ENCODE measurements at places on chromosomes 12 and 14. TPM values are rescaled to one million over a fixed set of nuclear protein-coding genes. Genes with fewer than 3 reads are reported as not detected.

The PTGDR gene
- total RNA-seq: 112 TPM

The LETMD1 gene
- 58.2 TPM for total RNA-seq

GRCh38 chr12:63967358-63968145 lies 123.1 kb downstream of the SRGAP1 start:
- no peak for DNase-seq

DNA sequence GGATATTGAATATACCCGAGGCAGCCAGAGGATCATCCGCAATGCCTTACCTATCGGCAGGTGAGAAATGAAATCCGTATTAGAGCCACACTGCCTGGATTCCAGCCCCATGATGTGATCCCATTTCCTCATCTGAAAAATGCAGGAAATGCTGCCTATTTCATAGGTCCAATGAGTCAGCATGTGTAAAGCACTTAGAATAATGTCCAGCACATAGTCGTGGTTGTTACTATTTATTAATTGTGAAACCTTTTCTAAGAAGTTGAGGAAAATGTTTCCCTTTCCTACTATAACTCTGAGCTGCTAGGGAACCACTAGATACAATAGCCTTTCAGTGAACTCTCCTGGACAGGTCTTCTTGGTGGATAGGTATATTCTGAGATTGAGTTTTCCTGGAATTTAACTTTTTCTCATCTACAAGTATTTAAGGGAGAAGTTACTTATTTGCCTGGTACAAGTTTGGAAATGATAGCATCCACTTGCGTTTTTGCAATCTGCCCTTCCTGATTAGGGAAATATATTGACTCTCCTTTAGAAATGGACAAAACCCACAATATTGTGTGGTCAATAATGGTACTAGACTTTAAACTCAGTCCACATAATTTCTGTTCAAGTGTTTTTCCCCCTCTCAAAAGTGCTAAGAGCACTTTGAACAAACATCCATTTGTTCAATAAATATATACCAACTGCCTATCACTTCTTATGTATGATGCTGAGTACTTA lies 12.2 kb downstream of the POLR3B start:
- no peak for DNase-seq

The MORN3 gene
- 7.6 TPM for total RNA-seq

The KRT78 gene
- not detected for total RNA-seq

DNA sequence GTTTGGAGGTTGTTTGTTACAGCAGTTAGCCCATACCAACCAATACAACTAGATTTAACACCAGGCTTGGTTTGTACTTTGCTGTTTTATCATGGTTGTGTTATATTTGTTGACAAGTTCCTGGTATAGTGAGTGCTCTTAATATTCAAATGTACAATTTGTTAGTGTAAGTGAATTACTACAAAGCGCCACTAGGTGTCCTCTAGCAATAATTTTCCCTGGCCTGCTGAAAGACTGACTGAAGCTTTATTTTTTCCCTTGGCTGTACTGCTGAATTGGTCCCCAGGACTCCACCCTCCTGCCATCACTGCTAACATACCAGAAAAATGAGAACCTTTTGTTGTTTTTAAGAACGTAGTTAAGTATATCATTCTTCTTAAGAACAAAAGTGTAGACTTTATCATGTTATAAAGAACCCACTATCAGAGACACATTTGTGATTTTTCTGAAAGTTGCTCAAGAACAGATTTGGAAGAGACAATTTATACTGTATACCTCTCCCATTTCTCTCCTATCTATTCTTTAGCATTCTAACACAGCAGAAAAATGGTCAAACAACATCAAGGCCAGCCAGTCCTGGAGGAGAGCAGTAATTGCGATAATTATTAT lies 75.3 kb upstream of the FAR2 start:
- peak; percentile 65 for DNase-seq

DNA sequence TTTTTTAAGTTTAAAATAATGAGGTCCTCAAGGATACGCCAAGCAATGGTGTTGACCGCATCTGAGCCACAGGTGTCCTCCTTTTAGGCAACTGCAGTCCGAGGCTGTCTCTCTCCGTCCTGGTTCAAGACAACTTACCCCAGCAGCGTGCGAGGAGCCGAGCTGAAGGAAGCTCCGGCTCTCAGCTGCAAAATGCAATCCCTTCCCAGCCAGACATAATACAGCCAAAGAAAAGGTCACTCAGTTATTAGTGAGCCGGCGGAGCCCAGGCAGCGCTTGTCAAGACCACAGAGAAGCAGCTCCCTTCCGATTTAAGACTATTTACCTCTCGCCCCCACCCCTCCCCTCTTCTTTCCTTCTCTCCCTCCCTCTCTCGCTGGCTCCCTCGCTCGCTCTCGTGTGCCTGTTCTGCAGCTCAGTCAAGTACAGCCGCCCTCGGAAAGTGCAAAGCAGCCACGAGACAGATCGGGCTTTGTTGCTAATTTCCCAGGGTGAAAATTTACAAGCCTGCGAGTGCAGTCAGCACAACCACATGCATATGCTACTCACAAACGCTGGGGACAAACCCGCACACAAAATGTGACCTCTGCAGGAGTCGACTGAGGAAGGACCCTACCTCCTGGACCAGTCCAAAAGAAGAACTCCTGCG lies 363 bp upstream of the LMO3 start:
- DNase-seq: no peak

The BTBD7 gene
- 41.4 TPM for total RNA-seq

GRCh38 chr12:117897372-117898161 lies 71.2 kb downstream of the KSR2 start:
- DNase-seq: peak; percentile 7

DNA sequence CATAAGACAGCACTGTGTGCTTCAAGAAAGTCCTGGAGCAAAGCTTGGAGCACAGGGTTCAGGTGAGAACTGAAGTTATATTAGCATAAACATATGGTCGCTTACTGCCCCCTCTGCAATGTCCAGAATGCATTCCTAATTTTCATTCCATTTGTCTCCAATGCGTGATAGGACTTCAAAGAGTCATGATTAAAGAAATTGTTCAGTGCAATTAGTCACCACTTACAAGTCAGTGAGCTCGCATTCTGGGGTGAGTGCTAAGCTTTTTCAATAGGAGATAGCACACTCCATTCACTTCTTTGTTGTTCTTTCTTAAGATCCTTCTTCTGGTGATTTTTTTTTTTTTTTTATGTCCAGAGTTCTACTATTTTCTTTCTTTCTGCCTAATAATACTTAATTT lies 398.4 kb downstream of the SYT1 start:
- no peak for DNase-seq

DNA sequence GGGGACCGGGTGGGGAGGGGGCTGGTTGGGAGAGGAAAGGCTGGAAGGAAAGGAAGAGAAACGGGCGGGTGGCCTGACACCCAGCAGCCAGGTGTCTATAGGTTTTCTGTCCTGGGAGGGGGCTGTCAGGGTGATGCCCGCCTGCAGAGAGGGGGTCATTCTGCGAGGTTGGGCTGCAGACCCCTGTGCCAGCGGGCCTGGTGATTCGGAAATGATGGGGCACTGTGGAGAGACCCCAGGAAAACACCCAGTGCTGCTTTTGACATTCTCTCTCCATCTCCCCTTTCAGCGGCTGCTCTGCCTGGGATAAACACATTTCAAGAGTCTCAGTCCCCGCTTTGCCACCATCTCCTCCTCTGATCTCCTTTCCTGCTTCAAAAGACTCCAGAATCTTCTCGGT lies 168.5 kb upstream of the RTL1 start:
- DNase-seq: no peak

GRCh38 chr14:75718199-75718598 lies 57.2 kb downstream of the TTLL5 start:
- DNase-seq: no peak

- DNase-seq: no peak
Measured at GRCh38 chr14:56754921-56755320, 55.4 kb downstream of the OTX2 start.

- no peak for DNase-seq
Measured at GRCh38 chr14:91473046-91473445, 37.1 kb downstream of the PPP4R3A start.

GRCh38 chr12:64400041-64400440 lies 4.2 kb upstream of the XPOT start:
- DNase-seq: peak; percentile 57

The AVPR1A gene
- total RNA-seq: 0.16 TPM

DNA sequence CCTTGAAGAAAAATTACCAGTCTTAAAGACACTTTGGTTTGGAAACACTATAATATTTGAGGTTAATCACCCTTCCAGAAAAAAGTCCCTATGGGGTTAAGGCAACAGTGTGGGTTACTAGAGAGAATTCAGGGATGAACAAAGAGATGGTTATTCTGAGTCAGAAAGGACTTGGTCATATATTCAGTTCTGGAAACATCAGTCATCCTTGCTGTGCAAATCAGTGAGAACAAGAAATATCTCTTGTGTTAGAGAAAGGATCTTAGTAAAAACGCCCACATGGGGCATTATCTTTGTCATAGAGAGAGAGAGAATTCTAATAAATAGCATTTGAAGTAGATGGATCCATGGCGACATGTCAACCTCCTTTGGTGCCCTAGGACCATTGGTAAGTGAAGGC lies 59.4 kb upstream of the E2F7 start:
- no peak for DNase-seq

- DNase-seq: no peak
Measured at GRCh38 chr12:82682326-82682725, 4.4 kb upstream of the TMTC2 start.

GRCh38 chr12:100375038-100375735 lies 18.3 kb downstream of the SLC17A8 start:
- DNase-seq: no peak

The IFI27 gene
- 0.52 TPM for total RNA-seq

DNA sequence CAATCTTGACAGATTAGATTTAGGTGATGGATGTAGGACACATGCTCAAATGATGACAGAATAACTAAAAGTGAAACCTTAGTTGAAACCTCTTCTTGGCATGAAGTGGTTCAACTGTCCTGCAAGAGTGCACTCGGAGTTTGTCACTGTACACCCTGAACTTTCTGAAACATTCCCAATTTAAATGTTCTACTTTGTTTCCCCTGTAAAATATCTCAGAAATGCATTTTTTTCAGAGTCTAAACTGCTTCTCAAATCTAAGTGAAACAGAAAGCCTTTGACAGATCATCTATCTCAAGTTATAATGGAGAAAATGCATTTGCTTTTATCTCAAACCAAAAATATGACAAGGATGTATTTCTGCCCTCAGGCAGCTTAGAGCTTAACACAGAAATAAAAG lies 66.0 kb downstream of the BHLHE41 start:
- no peak for DNase-seq

The GARIN6 gene
- total RNA-seq: not detected

- peak; percentile 48 for DNase-seq
Measured at GRCh38 chr12:126784328-126784921, 1482.5 kb upstream of the TMEM132C start.

- DNase-seq: no peak
Measured at GRCh38 chr12:131007031-131007739, 53.5 kb downstream of the ADGRD1 start.

Measured in natural killer cell (primary cell).